AG08395 (cell line): ENCODE measurements at places on chromosomes 1 and 21.

- no peak for DNase-seq
Measured at GRCh38 chr21:45578176-45578801, 36.0 kb upstream of the SLC19A1 start.

GRCh38 chr1:86429835-86430234 is 5.9 kb downstream of the CLCA2 start:
- DNase-seq, result peak; percentile 92

DNA sequence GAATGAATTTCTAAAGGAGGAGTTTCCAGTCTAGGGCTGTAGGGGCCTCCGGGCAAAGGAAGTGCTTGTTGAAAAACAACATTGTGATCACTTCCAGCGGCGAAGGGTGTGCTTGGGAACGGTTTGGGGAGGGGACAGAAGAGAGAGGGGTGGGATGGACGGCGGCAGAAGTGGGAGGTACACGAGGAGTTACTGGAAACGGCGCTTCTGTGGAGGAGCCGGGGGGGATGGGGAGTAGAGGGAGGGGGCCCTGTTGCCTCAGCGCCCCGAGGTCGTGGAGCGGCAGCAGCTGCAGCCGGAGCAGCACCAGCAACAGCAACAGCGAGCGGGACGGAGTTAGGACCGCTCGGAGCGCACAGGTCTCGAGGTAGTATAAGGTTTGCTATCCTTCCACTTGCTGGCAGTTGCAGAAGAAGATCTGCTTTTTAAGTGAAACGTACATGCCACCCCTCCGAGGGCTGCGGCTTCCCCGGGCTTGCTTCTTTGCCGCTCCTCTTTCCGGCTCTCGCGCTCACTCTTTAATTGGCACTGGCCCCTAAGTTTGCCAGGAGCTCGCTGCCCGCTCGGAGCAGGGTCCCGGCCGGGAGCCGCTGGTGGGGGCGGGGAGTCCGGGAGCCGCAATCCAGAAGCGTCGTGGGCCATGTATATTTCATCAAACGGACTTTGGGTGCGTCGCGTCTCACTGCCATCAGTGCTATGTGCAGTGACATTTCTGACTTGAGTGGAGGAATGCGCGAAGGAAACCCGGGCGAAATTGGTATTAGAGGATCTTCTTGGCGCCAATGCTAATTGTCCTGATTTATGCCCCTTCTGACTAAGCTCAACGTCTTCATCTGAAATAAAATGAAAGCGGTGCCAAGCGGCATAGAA is 771 bp upstream of the NTNG1 start:
- DNase-seq, result peak; percentile 39

DNA sequence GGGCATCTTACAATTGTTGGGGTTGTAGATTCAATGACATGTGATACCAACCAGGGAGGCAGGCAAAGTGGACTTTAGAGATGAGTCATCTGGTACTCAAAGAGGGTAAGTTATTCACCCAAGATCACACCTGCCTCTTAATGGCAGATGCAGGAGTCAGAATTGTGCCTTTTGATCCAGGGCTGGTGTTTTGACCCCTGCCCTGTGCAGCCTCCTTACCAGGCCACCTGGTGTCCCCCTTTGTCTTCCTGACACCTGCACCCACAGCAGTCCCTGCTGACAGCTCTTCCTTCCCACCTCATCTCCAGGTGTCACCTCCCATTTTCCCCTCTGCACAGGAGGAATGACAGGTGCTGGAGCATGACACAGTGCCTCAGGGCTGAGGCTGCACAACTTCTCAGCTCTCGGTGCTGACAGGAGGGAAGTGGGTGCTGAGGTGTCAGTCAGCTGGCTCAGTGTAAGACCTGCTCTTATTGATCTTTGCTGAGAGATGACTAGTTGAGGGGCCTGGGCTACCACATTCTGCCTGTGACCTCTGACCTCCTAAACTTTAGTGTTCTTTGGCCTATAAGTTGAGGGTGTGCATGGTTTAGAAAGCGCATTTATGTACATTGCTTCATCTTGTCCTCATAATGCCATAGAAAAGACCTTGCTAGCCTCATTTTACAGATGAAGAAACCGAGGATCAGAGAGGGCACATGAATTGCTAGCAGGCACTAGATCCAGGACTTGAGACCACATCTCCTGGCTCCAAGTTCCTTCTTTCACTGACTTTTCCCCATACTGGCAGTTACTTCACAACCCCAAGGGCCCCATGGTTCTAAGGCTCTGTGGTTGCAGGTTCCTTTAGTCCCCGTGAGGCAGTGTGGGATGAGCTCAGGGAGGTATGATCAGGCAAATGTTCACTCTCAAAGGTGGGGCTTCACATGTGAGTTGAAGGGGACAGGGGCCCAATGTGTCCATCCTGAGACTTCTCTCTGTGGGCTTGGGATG is 31.3 kb downstream of the CACNA1E start:
- DNase-seq, result no peak

- no peak for DNase-seq
Measured at GRCh38 chr1:43304771-43305300, 4.1 kb downstream of the TIE1 start.

DNA sequence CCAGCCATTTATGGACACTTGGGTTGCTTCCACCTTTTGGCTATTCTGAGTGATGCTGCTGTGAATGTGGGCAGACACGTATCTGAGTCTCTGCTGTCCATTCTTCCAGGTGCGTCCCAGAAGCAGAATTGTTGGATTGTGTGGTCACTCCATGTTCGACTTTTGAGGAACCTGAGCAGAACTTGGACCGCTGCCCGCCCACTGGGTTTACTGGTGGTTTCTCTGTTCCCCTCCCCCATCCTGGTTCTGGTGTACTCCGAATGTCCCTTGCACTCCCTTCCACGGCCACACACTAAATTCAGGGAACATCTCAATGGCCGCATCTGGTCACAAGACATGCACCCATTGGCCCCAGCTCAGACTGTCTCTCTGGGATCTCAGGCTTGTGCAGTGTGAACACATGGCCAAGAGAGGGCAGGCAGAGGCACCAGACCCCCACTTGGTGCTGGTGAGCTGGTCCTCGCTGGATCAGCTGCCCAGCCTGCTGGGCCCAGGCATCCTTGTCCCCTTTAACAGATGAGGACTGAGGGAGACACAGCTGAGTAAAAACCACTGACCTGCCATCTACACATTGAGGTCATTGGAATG is 565.1 kb downstream of the NPHP4 start:
- no peak for DNase-seq

DNA sequence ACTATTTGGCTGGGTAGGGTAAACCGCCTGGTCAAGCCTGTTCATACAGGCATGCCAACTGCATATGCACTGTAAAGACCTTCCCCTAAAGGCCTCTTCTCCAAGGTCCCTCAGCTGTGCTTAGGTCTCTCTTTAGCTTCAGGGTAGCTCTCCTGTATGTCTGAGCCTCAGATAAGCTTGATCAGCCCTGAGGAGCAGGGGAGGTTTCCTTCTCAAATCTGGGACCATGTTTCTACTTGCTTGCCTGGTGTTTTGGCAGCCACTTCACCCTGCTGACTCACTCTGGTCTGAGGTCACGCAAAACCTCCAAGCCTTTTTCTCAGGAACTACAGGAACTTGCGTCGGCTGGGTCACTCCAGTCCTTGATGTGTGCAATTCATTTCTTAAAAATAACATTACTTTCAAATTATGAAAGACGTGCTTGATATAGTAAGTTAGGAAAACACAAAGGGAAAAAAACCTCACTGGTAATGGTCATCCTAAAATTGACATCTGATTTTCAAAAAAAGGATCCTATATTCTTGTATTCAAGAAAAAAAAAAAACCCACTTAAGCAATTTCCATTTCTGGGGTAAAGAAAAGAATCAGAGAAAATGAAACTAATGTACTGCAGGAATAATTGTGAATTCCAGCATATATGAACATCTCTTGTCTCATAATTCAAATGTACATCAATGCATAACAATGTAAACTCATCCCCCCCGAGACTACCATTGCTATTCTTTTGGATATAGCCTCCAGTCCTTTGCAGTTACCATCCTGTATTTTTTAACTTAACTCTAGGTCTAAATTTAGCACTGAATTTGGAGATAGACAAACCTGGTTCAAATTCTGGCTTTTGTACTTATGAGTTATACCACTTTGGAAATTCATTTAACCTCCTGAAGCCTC is 24.8 kb upstream of the RNF19B start:
- peak; percentile 85 for DNase-seq

DNA sequence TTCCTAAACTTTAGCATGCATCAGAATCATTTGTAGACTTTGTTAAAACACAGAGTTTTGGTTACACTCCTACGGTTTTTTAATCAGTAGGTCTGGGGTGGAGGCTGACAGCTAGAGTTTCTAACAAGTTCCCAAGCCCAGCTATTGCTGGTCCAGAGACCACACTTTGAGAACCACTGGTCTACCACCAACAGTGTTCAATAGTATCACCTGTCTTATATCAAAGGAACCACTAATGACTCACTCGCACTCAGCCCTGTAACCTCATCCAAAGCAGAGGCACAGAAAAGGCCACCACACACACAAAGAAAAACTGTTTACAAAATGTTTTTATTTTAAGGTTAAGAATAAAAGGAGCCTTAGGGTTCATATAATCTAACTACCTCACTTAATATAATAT is 68.7 kb downstream of the HIVEP3 start:
- no peak for DNase-seq

- DNase-seq, result no peak
Measured at GRCh38 chr1:66931590-66931989, 6.8 kb downstream of the MIER1 start.

GRCh38 chr1:221776495-221777301 is 34.8 kb upstream of the DUSP10 start:
- no peak for DNase-seq

DNA sequence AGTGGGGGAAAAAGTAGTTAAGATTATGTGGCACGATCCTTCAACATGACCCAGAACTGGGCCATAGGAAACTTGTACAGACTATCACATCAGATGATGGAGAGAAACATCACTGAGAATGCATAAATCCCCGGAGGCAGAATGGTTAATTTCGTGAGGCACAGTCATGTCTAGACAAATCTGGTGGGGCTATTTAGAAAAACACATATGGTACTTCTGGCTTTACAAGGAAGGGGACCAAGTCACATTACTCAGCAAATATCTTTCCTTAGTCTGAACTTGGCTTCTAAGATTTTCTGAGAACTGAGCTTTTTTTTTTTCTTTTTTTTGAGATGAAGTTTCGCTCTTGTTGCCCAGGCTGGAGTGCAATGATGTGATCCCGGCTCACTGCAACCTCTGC is 9.2 kb upstream of the UQCRHL start:
- DNase-seq, result no peak

DNA sequence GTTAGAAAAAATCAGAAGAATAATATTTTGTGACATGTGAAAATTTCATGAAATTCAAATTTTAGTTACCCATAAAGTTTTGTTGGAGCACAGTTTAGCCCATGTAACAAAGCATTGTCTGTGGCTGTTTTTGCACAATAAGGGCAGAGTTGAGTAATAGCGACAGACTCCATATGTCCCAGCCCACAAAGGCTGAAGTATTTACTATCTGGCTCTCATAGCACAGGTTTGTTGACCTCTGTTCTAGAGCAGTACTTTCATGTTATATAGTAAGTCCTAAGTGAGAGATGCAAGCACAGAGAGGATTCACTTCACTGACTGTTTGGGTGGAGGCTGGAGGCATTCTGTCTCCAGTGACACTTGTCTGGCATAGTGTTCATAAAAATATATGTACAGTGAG is 6.8 kb downstream of the LAMC1 start:
- DNase-seq, result no peak

GRCh38 chr1:40315795-40316594 is 1.1 kb downstream of the COL9A2 start:
- DNase-seq, result no peak

- no peak for DNase-seq
Measured at GRCh38 chr1:192707978-192708547, 72.1 kb downstream of the RGS13 start.

DNA sequence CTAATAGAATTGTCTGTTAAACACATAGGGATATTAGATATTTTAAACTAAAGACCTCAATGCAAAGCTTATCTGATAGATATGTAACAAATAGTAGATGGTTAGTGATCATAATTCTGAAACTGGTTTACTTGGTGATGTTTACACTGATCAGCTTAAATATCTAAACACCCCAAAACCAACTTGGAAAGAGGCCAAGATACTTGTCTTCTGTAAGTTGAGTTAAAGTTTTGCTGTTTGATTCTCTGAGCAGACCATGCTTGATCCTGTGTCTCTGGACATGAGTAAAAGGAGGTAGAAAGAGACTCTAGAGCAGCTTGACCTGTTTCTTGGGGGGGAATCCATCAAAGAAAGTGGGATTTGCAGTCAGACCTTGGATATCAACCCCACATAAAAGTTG is 107.5 kb downstream of the NEK7 start:
- DNase-seq, result no peak

DNA sequence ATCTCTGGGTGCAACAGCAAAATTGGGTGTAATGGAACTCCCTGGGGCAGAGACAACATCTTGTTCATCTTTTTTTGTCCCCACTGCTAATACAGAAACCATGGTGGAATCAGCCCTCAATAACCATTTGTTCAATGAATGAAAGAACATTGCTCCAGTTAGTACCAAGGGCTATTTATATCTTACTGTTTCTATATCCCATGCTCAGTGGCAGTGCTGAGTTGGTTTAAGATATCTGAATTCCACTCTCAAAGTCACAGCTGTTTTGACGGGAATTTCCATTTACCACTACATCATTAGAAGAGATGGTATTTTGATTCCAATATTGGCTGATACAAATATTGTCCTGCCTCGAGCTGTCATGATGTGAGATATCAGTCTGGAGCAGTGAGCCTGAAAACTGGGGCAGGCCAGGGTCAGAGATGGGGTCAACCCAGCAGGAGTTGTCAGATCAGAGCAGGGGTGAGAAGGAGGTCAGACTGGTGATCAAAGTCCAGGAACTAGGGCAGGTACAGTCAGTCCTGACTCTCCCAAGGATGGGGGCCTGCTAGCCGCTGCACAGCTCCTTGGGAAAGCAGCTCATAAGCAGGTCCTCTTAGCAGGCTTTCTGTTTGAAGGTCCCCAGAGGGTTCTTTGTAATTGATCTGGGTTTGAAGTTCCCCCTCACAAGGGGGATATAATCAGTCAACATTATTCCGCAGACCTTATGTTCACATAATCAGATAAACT is 5.8 kb upstream of the PHC2 start:
- DNase-seq, result no peak

DNA sequence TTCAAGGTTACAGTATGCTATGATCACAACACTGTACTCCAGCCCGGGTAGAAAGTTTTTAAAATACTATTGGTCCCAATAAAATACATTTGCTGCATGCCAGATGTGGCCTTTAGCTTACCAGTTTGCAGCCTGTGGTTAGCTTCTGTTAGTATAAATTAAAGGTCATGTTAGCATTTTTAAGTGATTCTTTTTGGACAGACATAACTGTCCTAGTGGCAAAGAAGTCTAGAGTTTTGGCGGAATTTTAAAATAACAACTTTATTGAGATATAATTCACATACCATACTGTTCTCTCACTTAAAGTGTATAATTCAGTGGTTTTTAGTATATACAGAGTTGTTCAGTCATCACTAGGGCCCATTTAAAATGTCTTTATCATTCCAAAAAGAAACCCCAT is 24.3 kb upstream of the TMEM39B start:
- DNase-seq, result no peak

DNA sequence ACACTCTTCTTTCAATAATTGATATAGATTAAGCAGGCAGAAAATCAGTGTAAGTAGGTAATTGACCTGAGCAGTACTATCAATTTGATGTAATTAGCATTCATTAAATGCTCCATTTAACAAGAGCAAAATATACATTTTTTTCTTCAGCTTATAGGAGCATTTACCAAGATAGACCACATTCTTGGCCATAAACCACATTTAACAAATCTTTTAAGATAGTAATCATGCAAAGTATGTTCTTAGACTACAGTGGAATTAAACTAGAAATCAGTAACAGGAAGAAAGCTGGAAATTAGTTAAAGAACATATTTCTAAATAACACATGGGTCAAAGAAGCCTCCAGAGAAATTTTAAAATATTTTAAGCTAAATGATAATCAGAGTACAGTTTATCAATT is 8.7 kb upstream of the PRKACB start:
- no peak for DNase-seq

- no peak for DNase-seq
Measured at GRCh38 chr1:99784143-99784542, 17.7 kb upstream of the FRRS1 start.
